ENCODE measurements at places on chromosomes 6 and 20.

DNA sequence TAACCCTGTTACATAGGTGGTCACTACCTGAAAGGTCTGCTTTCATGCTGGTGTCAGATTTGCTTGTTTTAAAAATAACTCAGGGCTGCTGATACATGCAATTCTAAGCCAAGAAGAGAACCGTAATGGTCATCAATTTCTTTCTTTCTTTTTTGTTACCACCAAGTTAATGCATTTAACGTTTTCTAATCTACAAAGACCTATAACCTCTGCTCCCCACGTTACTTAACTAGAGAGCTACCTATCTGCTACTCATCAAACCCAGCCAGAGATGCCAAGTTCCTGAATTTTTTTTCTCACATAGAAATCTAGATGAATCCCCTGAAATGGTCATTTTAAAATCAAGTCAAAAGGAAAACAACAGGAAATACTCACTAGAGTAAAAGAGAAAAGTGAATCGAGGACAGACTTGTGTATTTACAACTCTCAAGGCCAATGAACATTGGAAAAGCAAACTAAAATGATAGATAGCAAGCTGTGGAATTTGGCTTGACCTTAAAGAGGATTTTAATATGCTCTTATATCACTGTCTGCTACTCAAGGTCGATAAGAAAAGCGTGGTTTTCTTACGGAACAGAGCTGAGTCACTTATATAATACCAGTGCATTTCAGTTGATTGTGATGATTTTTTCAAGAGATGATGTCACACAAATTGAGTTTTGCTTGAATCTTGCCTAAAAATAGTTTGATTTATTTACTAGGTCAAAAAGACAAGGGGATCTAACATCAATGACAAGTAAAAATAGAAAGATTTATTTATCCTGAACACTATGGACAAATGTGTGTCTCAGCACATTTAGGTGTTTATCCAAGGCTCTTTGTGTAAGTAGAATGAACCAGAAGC, 67.9 kb downstream of the SGK1 start:
- DNase-seq, result no peak

GRCh38 chr20:3981132-3981452, 34.3 kb downstream of the RNF24 start:
- DNase-seq, result no peak

DNA sequence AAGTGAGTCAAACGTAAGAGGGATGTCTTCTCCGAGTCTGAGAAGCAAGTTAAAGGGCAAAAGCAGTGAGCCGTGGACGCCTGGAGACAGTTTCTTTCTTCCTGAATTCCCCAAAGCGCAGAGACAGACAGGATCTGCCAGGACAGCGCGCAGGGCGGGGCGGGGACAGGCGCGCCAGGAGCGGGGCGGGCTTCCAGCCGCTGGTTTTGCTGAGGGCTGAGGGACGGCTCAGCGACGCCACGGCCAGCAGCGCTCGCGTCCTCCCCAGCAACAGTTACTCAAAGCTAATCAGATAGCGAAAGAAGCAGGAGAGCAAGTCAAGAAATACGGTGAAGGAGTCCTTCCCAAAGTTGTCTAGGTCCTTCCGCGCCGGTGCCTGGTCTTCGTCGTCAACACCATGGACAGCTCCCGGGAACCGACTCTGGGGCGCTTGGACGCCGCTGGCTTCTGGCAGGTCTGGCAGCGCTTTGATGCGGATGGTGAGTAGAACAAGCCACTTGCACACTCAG, at the start of gene SCGN:
Gene SCGN, plus strand, starts transcription at position 209 of the 509 bp plus-strand sequence. Its CDS starts 189 bp downstream, at position 398.
- DNase-seq, result peak; percentile 31

DNA sequence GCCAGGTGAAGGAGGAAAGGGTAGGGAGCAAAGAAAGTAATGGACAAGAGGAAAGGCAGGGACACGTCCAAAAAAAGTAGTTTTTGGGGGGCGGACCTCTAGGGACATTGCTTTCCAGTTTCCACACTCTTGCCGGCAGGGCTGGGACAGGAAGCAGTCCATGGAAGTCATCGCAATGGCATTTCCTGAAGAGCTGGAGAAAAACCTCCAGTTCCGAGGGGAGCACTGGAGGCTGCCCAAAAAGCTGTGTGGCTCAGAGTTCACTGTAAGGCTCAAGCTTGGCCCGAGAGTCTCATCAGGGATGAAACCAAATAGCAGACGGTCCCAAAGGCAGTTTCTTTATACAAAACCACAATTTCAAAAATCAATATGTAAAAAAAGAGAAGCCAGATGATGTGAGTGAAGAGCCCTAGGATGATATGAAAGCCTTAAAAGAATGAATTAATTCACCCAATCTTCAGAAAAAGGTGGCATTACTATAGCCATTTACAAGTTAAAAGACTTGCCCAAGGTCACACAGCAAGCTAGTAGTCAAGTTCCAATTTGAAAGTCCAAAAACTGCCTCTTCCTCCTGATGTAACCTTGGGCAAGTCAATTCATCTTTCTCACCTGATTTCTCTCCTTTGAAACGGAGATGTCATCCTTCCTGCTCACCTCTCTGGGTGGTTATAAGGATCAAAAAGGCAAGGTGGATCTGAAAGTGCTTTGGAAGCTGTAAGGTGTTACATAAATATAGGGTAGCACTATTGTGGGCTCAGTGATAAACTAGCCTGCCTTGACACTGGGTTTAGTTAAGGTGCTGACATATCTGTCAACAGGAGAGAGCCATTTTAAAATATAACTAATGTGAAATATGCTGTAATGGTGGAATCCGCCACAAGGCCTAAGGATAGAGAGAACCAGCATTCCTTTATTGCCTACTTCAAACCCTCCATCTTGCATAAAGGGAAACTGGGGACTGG, 9.1 kb downstream of the BCL2L1 start:
- DNase-seq, result no peak

DNA sequence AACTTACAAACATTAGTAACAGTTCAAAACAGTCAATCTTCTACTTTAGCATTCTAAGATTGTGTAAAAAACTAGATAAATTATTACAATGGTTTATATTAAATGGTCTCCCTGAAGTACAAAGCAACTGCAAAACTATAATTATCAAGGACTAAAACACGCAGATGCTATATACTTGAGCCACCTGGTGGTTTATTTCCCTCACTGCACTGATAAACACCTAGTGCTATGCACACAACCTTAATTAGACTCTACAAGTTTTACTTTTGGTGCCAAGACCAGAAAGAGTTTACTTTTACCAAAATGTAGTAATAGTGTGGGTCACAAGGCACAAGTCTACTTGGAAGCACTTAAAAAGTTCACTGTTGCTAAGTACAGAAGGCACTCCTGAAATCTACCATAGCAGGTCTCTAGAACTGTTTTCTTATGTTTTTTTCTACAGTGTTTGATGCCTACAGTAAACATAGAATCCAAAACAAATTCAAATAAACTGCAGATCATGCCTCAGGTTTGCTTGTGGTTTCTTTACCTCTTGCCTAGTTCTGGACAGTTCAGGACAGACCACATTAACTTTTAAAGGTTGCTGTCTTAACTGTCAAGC, 49.2 kb downstream of the GMDS start:
- peak; percentile 66 for DNase-seq

GRCh38 chr6:41342241-41342640, 6.8 kb downstream of the NCR2 start:
- DNase-seq, result no peak

DNA sequence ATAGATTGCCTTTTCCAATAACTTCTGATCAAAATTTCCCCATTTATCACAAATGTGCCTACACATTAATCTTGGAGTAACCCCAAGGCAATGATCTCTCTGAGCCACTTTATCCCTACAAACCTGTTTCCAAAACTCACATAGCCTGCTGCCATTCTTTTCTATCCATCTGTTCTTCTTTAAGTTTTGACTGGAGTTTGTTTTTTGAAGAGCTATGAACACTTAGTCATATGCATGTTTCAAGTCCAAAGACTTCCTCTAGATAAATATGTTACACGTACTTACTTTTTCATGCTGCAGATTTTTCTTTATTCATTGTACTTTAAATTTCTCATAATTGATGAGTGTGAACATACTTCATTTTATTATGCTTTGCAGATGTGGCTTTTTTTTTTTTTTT, 488.9 kb upstream of the CITED2 start:
- DNase-seq, result no peak

- no peak for DNase-seq
These were observed 1395.2 kb downstream of the EPHA7 start for GRCh38 chr6:92024110-92024509.

DNA sequence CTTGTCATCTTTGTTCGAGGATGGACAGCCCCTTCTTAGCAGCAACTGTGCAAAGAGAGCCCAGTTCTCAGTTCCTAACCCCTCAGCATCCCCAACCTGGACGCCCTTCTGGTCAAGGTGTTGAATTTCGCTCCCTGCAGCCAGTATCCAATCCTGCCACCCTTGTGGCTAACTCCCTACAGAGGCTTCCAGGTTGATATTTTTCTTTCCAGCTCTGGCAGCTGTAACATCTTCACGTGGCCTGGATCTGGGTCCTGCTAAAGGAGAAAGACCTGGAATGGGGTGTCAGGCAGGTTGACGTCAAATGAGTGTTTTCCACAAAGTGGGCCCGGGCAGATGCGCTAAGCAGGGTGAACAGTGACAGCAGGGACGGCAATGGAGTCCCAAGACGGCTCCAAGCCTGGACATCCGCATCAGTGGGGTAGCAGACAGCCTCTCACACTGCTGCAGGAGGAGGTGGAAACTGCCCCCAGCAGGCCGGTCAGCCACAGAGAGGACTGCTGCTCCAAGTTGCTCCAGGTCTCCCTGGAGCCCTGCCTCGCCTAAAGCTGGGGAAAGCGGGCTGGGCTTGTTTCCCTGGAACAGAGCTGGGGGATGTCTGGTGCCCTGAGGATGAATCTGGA, 1.0 kb upstream of the YTHDF1 start:
- DNase-seq, result no peak

DNA sequence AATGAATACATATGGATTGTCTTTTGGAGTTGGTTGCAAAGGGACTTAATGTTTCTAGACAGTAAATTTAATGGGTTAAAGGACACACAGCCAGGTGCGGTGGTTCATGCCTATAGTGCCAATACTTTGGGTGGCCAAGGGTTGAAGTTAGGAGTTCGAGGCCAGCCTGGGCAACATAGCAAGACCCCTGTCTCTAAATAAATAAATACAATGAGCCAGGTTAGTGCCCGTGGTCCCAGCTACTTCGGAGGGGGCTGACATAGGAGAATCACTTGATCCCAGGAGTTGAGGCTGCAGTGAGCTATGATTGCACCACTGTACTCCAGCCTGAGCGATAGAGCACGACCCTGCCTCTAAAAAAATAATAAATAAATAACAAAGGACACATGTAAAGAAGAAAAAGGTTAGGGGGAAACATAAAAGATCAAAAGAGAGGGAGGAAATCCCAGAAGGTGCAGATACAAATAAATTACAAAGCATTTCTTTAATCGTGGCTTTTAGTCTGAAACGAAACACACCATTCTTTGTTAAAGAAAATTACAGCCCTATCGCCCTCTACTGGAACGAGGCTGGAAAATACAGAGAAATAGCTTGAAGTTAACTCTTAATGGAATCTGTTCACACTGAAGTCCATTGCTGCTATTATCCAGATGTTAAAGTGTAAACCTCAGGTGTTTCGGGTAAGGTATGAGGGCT, 42.6 kb upstream of the SCML4 start:
- DNase-seq, result peak; percentile 44

DNA sequence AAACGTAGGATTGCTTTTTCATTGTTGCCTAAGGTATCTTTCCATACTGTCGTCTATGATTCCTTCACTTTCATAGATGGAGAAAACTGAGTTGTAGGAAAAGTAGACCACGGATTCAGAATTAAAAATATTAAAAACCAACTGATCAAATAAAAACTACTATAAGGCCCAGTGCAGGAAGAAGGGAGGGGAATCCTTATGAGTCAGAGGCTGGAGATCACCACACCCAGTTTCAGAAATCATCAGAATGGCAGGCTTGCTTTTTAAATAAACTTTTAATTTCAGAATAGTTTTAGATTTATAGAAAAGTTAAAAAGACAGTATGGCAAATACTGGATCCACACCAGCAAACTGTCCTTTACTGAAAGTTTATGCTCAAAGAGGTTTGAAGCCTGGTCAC, 32.0 kb upstream of the POPDC3 start:
- no peak for DNase-seq

DNA sequence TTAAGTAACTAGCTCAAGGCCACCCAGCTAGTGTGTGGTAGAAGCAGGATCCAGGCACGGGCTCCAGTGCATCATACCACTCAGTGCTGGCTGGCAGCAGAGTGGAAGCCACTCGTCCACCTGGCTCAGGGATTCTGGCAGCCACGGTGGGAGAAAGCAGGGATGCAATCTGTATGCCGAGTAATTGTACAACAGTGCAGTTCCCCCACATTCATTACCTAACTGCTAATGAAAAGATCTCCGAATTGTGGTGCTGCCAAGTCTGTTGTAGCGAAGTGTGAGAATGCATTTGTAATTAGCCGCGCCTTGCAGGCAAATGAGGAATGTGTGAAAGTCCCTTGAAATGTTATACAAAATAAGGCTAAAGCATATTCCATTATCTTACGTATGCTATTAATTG, 29.0 kb downstream of the KCNG1 start:
- DNase-seq, result no peak

DNA sequence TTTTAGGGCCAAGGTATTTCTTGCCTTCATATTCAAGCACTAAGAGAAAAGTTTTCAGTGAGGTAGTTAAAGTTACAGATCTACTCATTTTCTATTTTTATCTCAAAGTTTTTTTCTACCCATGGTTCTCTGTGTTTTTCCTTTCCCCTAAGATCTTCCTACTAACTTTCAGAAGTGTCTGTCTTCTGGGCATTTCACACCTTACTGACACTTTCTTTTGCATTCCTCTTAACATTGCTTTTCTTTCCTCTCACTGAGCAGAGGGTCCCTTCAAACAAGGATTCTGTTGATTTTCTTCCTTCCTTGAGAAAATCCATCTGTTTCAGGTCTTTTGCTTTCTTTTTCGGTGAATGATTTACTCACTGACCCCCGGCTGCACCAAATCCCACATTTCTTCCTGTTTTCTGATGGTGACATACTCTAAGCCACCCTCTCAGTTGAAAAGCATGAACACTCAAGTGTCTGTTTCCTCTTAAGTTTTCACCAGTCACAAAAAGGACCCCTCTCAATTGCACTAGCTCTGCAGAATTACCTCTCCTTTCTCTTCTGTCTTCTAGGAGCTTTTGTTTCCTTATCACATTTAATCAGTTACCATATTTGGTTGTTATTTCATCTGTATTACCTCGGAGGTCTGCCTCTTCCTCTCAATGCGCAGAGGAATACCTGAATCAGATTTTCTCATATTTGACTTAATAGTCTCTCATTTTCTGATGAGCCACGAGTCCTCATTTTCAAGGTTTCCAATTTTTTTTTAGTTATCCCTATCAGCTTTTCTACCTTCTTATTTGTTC, 73.5 kb upstream of the RNF217 start:
- no peak for DNase-seq

Measured in NCI-H774 (cell line).